Stimulated activated CD4-positive, alpha-beta T cell treated with anti-CD3 and anti-CD28 coated beads, Interleukin-4, amount 100 ng/mL, for 1 hour (primary cell): ENCODE measurements at places on chromosomes 5 and 9.

DNA sequence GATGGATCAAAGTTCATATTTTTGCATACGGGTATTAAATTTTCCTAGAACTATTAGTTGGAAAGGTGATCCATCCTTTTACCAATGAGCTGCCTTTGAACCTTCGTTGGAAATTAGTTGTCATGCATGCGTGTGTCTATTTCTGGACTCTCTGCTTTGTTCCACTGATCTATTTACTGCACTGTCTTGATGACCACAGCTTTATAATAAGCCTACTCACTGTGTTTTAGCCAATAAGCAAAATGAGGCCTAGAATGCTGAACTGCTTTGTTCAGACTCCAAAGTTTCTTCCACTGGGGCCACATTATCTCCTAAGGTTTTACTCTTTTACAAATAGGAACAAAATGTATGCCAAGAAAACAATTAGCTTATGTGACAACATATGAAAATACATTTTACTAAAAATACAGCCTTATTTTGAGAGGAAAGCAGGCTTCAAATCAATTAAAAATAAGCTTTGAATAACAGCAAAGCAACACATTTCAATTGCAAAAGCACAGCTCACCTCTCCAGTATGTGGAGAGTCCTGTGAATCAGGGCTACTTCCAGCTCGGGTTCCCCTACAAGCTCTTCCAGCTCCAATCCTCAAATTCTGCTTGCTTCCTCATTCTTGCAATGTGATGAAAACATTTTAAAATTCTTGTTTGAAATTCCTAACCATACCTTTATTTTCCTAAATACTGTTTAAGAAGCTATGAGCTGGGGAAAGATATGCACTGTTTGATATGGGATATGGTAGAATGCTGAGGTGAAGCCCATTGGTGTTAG lies 72.0 kb downstream of the RETREG1 start:
- no peak for DNase-seq

- no peak for DNase-seq
Measured at GRCh38 chr5:59020611-59021285, 437.9 kb downstream of the RAB3C start.

DNA sequence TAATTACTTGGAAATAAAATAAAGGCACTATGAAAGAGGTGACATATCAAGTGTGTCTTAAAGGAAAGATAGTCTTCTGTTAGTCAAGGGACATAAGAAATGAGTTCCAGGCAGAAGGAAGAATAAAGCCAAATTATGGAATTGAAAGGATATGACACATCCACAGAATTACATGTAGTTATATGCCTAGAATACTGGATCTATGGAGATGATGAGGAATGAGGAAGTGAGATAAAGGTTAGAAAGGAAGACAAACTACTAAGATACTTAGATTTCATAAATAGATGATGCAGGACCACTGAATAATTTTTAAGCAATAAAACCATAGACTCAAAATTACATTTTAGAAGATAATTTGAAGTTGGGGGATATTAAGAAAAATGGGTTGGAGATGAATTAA lies 609.8 kb downstream of the PTPRD start:
- no peak for DNase-seq

- no peak for DNase-seq
Measured at GRCh38 chr5:173670130-173670651, 53.7 kb upstream of the BOD1 start.

- DNase-seq, result no peak
Measured at GRCh38 chr5:108650997-108651396, 96.7 kb upstream of the FER start.

DNA sequence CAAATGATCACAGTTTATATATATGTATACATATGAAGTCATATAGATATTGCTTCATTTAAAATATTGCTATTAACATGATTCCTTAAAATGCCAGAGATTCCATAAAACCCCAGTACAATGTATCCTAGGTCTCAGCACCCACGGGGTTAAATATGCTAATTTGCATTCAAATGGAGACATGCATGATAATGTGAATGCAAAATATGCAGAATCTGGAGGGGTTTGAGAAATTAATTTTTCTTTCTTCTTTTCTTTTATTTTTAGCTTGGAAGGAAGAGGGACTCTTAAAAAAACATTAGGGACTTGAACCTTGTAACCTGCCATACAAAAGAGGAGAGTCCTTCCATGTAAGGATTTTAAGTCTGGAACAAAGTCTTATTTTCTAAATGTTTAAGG lies 211.9 kb downstream of the MEF2C start:
- DNase-seq, result no peak
